Lung (tissue), 17 donors: ENCODE measurements at places on chromosomes 4 and X.
A peak's percentile ranks its signal among the peaks of the same experiment; 100 is the strongest.

GRCh38 chr4:2247128-2248043, 5.5 kb upstream of the HAUS3 start:
- no peak for DNase-seq

DNA sequence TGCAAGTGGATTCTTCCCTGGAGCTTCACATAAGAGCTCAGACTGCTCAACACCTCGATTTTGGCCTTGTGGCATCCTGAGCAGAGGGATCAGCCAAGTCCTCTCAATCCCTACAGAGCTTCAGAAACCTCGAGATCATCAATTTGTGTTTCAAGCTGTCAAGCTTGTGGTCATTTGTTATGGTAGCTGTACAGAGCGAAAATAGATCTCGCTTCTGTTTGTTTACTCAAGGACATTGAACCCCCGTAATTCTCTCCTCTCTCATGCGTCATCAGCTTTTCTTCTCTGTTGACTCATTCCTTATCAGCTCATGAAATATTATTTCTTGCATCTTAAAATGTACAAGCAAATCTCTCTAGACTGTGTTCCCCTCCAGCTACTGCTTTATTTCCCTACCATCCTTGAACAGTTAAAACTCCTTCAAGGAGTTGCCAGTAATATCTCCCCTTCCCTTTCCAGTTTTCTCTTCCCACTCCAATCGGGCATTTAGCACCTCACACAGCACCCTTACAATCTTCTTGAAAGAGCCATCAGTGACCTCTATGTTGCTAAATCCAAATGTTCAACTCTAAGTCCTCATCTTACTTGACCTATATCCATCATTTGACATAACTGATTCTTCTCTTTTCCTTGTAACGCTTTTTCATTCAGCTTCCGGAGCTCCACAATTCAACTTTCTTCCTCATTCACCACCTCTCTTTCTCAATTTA, 106.2 kb upstream of the FAT1 start:
- DNase-seq, result no peak

GRCh38 chr4:154658680-154659405, 46.4 kb upstream of the FGG start:
- peak; percentile 30 for DNase-seq

GRCh38 chrX:576904-577560, 53.6 kb upstream of the SHOX start:
- DNase-seq, result peak; percentile 15

DNA sequence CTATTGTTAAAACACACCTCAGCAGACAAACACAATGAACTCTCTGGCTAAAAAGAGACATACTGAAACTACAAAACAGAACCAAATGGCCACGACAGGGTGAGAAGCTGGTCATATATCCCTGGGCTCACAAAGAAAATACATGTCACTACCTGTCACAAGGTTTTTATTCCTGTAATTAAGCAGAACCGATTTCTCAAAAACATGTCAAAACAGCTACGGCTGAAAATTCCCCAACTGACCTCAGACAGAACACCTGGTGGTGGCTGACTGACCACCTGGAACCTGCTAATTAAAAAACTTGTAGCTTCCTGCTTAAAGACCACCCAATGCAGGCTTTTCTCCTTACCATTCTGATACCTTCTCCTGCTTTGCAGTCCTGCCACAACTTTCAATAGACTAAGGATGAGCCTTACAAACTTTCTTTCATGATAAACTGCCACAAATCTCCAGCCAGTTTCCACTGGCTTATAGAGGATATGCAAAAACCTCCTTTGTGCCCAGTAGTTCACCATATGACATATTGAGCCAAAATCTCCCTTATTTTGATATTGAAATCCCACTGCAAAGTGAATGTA, 571.9 kb downstream of the SPOCK3 start:
- no peak for DNase-seq

DNA sequence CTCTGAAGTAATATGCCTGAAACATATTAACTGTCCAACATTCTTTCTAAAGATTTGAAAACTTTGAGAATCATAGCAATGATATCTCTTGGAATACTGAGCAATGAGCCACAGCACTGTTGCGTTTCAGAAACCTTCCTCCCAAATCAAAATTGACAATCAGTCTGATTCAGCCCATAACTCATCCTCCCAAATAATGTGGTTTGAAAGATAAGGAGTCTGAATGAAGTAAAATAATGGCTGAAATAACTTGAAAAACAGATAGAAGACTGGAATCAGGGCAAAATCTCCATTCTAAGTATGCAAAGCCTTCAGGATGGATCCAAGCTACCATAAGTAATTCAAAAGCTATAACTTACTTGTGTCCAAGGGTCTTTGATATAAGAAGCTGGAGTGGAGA, 98.6 kb upstream of the PLS3 start:
- no peak for DNase-seq

DNA sequence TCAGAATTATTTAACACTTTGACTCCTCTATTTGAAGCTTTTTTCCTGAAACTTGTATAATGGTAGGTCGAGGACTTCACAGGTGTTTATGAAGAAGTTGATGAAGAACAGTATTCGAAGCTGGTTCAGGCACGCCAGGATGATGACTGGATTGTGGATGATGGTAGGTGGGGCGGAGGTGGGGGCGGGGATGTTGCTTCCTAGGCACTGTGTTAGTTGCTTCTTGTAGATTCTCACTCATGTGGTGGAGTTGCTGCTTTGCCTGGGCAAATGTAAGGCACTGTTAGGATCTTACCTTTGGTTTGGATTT, 9.4 kb downstream of the POLA1 start:
- no peak for DNase-seq

DNA sequence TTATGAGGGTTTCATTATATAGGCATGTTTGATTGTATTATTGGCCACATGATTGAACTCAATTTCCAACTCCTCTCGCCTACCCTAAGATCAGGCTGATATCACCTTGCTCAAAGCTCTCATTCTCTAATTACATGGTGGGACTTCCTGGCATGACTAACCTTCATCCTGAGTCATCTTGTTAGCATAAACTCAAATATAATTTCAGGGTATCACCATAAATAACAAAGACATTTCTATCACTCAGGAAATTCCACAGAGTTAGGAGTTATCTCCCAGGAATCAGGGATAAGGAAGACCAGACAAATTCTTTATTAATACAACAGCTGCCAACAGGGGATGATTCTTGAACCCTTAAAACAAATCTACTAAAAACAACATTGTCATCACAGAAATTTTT, 90.7 kb downstream of the NDST3 start:
- no peak for DNase-seq

GRCh38 chr4:8585186-8585585, 5.0 kb downstream of the GPR78 start:
- no peak for DNase-seq

- DNase-seq, result no peak
Observed at GRCh38 chrX:123186801-123187200, 2.7 kb downstream of the GRIA3 start.

GRCh38 chrX:142149919-142150318, 55.2 kb downstream of the MAGEC2 start:
- DNase-seq, result no peak

DNA sequence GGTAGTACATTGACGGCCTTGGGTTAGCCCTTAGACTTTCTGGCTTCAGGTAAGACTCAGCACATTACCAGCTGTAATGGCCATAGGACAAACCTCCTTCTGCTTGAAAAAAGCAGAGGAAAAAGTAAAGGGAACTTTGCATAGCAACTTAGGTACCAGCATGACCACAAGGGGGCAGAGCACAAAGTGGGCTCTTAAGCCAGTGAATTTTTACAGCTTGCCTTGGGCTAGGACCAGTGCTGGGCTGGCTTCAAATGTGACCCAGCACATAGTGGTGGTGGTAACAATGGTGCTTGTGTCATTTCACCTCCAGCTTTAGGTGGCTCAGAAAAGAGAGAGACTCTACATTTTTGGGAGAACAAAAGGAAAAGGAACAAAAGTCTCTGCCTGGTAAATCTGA, 66.1 kb downstream of the KLHL4 start:
- DNase-seq, result no peak

GRCh38 chrX:110022599-110023448, 19.9 kb downstream of the TMEM164 start:
- DNase-seq, result no peak

GRCh38 chr4:24057915-24058559, 168.2 kb upstream of the PPARGC1A start:
- no peak for DNase-seq

GRCh38 chr4:117634716-117635115, 399.6 kb upstream of the NDST3 start:
- peak; percentile 24 for DNase-seq

DNA sequence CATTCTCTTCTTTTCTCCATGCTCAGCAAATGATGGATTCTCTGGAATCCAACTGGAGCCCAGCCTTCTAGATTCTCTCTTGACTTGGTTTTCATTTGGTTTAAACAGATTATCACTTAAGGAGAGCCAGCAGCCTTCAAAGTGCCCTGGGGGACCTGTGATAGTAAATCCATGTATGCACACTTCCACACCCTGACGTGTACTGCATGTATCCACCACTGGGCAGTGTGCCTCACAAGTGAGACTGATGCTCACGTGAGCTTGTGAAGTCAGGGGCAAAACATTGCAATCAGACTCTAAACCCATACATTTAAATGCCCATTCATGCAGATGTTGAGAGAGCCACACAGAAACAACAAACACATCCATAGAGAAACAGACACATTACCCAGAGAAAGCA, 28.0 kb upstream of the SETD7 start:
- DNase-seq, result no peak

- DNase-seq, result peak; percentile 55
Observed at GRCh38 chr4:74444891-74445642, at the start of gene AREG. TSS of gene AREG (plus strand) at chr4:74445136. CDS start at chr4:74445346, 210 bp downstream.

DNA sequence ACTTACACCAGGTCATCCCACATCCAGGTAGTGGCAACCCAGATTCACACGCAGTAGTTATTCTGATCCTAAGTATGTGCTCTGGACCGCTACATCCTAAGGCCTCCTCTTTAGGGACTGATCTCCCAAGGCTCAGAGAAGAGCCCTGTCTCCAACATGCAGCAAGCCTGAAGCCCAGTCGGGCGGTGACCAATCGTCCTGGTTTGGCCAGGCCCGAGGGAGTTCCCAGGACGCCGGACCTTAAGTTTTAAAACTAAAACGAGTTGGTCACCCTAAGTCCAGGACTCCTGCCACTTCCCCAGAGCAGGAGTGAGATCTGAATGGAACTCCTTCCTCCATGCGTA, 385 bp downstream of the LYAR start:
- no peak for DNase-seq

DNA sequence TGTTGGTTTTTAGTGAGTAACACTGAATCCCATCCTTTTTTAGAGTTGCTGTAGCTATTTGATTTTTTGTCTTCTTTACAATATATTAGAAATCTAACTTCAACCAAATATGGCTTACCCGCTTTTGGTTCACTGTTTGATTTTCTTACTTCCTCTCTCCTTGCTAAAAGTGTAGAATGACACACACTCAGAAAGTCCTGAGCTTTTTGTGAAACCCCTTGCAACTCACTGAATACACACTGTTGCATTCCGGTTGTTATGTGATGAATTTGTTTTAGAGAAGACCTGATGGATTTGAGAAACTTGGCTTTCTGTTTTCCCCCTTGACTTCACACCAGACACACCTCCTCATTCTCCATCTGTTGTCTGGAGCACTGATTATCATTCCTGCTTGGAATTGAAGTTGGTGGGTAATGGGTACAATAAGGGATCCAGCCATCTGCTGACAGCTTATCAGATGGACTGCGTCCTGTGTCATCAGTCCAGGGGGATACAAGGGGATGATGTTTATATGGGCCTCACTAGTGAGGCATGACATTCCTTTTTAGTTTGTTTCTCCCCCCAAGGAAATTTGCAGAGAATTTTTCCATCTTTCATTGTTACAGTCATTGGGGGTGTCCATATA, 5.2 kb downstream of the TMEM164 start:
- DNase-seq, result no peak

DNA sequence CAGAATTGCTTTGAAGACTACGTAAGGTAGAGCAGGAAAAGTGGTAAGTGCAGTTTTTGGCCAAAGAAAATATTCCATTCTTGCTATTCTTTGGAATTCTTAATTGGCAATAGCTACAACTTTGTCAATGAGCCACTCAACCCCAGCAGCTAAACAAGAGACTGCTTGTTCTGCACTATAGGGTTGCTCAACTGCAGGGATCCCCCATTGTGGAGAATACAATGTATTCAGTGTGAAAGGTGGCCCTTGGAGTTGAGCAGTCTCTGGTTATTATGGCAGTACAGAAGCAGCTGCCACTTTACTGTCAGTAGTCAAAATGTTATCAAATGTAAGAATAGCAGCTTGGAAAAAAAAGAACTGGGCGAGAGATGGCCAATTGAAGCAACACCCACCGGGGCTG, 808.7 kb downstream of the CENPC start:
- no peak for DNase-seq

DNA sequence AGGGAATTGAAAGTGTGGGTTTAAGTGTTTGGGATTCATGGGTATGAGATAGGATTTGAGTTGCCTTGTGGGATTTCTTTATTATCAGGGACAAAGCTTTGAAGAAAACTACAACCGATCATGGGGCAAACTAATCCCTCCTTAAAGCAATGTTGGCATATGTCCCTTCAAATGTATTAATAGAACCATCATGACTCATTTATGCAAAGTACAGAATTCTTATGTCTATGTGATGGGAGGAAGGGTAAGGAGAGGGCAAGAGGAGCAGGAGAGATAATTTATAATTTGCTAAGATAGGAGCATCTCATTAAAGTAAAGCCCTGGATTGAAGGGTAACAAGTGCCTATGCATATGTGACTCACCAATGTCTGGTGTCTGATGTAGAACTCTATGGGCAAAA, 94.2 kb downstream of the PHEX start:
- no peak for DNase-seq

GRCh38 chr4:41572516-41572915, 34.6 kb downstream of the LIMCH1 start:
- DNase-seq, result no peak

DNA sequence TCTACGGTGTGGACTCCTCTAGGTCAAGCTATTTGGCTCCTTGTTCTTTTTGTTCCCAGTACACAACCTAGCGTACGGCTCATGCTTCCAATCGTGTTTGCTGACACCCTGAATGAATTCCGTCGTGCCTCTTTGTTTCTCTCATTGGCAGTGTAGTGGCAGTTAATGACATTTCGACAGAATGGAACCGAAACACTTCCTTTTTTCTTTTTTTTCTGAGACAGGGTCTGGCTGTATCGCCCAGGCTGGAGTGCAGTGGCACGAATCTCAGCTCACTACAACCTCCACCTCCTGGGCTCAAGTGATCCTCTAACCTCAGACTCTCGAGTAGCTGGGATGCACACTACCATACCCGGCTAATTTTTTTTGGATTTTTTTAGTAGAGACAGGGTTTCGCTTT, 113.3 kb upstream of the ATP6AP2 start:
- DNase-seq, result no peak

DNA sequence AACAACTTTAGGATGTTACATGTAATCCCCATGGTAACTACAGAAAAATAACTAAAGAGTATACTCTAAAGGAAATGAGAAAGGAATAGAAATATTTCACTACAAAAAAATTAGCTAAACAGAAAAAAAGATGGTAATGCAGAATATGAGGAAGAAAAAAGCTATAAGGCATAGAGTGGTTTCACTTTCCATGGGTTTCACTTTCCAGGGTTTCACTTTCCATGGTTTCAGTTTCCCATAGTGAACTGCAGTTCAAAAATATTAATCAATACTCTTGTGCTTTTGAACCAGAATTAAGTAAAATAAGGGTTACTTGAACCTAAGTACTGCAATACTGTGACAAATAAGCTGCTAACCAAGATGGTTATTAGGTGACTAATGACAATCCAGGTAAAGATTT, 42.0 kb downstream of the NPFFR2 start:
- no peak for DNase-seq

GRCh38 chr4:92305878-92306520, 2.2 kb downstream of the GRID2 start:
- no peak for DNase-seq
